ENCODE measurements at places on chromosomes 7 and 10.

DNA sequence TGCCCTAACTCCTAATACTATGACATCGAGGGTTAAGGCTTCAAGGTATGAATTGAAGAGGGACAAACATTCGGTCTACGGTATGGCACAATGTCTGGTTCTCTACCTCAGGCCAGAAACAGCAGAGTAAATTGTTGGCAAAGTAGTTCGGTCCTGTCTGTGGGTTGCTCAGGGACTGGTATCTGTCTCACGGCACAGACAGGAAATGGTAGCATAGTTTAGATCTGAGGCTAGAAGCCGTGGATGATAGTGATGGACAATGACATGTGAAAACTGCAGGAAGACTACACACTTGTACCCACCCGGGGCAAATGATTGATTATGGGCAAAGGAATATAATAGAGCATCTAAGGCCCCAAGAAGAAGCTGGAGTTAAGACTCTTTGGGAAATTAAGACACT lies 106.2 kb downstream of the TWIST1 start:
- no peak overlapping the region for H3K27ac ChIP-seq
- no peaks in the 10 kb centered on the region for H3K36me3 ChIP-seq
- DNase-seq, result no peak
- H3K4me1 ChIP-seq, result no peaks in the 10 kb centered on the region
- H3K4me3 ChIP-seq, result no peak overlapping the region

- no peaks in the 10 kb centered on the region for H3K36me3 ChIP-seq
- no peak for DNase-seq
- H3K27ac ChIP-seq, result no peak overlapping the region
- no peaks in the 10 kb centered on the region for H3K27me3 ChIP-seq
- H3K4me1 ChIP-seq, result no peaks in the 10 kb centered on the region
- H3K4me3 ChIP-seq, result no peak overlapping the region
Measured at GRCh38 chr10:130834170-130834569, 477.4 kb downstream of the TCERG1L start.

DNA sequence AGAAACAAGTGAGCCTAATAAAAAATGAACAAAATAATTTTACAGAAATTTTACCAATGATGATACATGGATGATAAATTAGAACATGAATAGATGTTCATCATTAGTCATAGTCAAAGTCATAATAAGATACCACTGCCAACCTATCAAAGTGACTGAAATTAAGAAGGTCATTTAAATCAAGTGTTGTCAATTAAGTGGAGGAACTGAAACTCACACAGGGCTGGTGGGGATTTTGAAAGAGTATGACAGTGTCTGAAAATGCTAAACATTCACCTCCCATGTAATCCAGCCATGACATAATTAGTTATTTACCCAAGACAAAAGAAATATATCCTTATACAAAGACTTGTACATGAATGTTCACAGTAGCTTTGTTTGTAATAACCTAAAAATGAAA lies 57.1 kb upstream of the DYNC1I1 start:
- no peaks in the 10 kb centered on the region for H3K4me1 ChIP-seq
- DNase-seq, result no peak
- peaks cover 2% of the 10 kb centered on the region for H3K27me3 ChIP-seq
- H3K4me3 ChIP-seq, result no peak overlapping the region
- H3K36me3 ChIP-seq, result no peaks in the 10 kb centered on the region
- no peak overlapping the region for H3K27ac ChIP-seq

- DNase-seq, result peak; percentile 74
- peaks cover 33% of the 10 kb centered on the region for H3K4me1 ChIP-seq
- peaks cover 7% of the 10 kb centered on the region for H3K27me3 ChIP-seq
- H3K4me3 ChIP-seq, result peak overlapping the region; percentile 12
Measured at GRCh38 chr10:80855348-80855971, 317.8 kb downstream of the SH2D4B start.

GRCh38 chr10:80684259-80684658 lies 146.6 kb downstream of the SH2D4B start:
- H3K4me1 ChIP-seq, result no peaks in the 10 kb centered on the region
- no peaks in the 10 kb centered on the region for H3K27me3 ChIP-seq
- H3K27ac ChIP-seq, result no peak overlapping the region
- H3K4me3 ChIP-seq, result no peak overlapping the region

DNA sequence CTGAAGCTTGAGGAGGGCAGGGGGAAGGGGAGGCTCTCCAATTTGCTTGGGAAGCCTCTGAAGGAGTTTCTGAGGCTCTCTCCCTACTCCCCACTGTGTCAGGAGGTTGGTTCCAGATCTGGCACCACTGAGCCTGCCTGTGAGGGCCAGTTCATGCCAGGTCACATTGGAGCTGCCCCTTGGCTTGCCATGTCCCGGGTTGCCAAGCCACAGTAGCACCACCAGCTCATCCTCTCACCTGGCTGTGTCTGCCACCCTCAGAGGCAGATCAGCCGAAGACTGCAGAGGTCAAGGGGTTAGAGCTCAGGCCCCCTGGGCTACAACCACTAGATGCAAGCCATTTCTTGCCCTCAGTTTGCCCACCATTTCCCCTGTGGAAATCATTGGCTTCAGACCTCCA lies 3.1 kb downstream of the C10orf71 start:
- no peak for DNase-seq
- no peak overlapping the region for H3K4me3 ChIP-seq
- H3K27me3 ChIP-seq, result peaks cover 8% of the 10 kb centered on the region
- H3K4me1 ChIP-seq, result peaks cover 35% of the 10 kb centered on the region
- H3K36me3 ChIP-seq, result no peaks in the 10 kb centered on the region

GRCh38 chr7:138776166-138776833 lies 21.5 kb upstream of the TMEM213 start:
- no peaks in the 10 kb centered on the region for H3K36me3 ChIP-seq
- peaks cover 3% of the 10 kb centered on the region for H3K27me3 ChIP-seq
- H3K27ac ChIP-seq, result no peak overlapping the region
- no peaks in the 10 kb centered on the region for H3K4me1 ChIP-seq
- no peak overlapping the region for H3K4me3 ChIP-seq
- DNase-seq, result no peak

DNA sequence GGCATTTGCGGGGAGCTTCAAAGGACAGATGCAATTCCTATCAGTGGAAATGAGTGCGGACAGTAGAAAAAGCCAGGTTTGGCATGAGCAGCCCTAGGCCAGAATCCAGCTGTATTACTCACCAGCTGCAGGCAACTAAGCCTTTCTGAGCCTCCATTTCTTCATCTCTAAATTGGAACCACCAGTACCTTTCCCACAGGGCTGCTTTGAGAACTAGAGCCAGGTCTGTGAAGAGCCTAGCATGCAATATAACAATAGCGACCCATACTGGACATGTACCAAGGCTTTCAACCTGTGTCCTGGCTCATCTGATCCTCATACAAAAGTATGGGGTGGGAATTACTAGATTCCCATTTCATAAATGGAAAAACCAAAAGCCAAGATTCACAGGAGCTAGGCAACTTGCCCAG lies 101.0 kb downstream of the GSAP start:
- no peak overlapping the region for H3K4me3 ChIP-seq
- H3K27me3 ChIP-seq, result no peaks in the 10 kb centered on the region
- peaks cover 7% of the 10 kb centered on the region for H3K4me1 ChIP-seq
- DNase-seq, result no peak
- no peaks in the 10 kb centered on the region for H3K36me3 ChIP-seq

DNA sequence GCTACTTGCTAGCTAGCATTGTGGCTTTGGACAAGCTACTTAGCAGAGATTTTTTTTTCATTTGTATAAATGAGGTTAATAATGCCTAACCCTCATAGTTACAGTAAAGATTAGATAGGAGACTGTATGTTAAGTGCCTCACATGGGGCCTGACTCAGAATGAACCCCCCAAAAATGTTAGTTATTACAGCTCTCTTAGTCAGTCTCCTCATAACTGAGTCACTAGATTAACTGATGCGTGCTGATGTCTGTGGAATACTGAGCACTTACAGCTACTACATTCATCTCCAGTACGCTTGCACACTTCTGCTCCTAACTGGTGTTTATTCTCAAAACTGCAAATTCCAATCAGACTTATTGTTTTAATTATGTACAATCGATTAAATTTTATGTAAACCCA lies 315.3 kb downstream of the SNX13 start:
- peaks cover 10% of the 10 kb centered on the region for H3K4me1 ChIP-seq
- peaks cover 2% of the 10 kb centered on the region for H3K27me3 ChIP-seq
- no peak for DNase-seq

- no peak overlapping the region for H3K27ac ChIP-seq
- peak; percentile 23 for DNase-seq
- peaks cover 58% of the 10 kb centered on the region for H3K36me3 ChIP-seq
Measured at GRCh38 chr7:111796671-111797070, 234.4 kb upstream of the IMMP2L start.

DNA sequence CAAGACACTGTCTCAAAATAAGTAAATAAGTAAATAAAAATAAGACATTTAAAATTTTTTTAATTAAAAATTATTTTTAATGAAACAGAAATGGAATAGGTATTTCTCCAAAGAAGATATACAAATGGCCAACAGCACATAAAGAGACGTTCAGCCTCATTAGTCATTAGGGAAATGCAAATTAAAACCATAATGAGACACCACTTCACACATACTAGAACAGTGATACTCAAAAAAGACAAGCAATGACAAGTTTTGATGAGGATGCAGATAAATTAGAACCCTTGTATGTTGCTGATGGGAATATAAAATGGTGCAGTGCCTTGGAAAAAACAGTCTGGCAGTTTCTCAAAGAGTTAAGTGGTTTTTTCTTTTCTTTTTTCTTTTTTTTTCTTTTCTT lies 26.5 kb upstream of the C10orf67 start:
- no peaks in the 10 kb centered on the region for H3K36me3 ChIP-seq
- no peaks in the 10 kb centered on the region for H3K4me1 ChIP-seq
- no peak overlapping the region for H3K4me3 ChIP-seq
- peaks cover 3% of the 10 kb centered on the region for H3K27me3 ChIP-seq

DNA sequence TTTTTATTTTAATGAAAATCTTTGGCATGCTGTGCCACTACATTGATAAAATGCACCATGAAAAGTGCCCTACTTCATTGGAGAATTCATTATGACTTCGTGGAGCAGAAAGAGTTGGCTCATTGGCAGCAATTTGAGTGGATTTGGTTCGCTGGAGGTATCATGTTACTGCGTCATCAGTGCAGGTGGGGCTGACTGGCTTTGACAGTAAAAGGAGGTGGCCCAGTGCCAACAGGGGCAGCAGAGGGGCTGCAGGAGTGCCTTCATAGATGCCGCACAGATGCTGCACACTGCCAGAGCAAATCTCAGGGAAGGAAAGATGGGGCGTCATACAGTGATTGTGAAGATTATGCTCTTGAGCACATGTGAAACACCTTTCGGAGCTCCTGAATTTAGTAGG lies 22.2 kb downstream of the FZD1 start:
- H3K4me3 ChIP-seq, result no peak overlapping the region
- no peaks in the 10 kb centered on the region for H3K36me3 ChIP-seq
- H3K27me3 ChIP-seq, result peaks cover 2% of the 10 kb centered on the region
- H3K4me1 ChIP-seq, result peaks cover 12% of the 10 kb centered on the region
- H3K27ac ChIP-seq, result no peak overlapping the region
- no peak for DNase-seq

- no peaks in the 10 kb centered on the region for H3K36me3 ChIP-seq
- H3K4me1 ChIP-seq, result peaks cover 3% of the 10 kb centered on the region
- no peak overlapping the region for H3K27ac ChIP-seq
- H3K27me3 ChIP-seq, result no peaks in the 10 kb centered on the region
- DNase-seq, result no peak
Measured at GRCh38 chr7:95820778-95821177, 48.4 kb downstream of the DYNC1I1 start.

- no peak overlapping the region for H3K27ac ChIP-seq
- DNase-seq, result no peak
- H3K4me3 ChIP-seq, result no peak overlapping the region
- H3K36me3 ChIP-seq, result no peaks in the 10 kb centered on the region
- H3K27me3 ChIP-seq, result no peaks in the 10 kb centered on the region
Measured at GRCh38 chr7:76069238-76069638, 21.3 kb downstream of the MDH2 start.

DNA sequence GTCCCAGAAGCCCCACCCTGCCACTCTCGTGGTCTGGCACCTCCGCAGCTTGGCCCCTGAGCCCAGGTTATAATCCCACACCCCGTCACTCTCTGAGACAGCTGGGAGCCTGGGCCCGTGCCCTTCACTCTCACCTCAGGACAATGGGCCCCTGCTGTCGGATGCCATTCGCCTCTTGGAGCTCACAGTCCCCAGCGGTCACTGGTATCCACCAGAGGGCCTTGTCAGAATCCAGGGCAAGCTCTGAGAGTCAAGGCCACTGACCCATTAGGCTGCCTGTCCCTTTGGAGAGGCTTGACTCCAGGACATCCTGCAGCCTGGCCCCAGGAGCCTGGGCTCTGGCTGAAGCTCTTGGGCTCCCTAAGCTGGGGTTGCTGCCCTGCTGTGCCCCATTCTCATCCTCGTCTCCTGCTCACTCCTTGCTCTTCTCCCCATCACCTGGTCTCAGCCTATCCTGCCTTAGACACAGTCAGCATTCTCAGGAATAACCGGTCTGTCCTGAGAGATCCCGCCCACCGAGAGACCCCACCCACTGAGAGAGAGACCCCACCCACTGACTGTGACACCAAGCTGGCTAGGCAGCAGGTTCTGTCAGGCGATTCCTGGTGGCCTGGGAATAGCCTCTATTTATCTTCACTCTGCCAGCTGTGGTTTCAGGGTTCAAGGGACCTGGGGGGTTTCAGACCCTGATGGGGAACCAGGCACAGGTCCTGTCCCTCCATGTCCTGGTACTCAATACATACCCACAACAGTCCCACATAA lies 27.7 kb downstream of the CPXM2 start:
- DNase-seq, result no peak
- peaks cover 5% of the 10 kb centered on the region for H3K4me1 ChIP-seq
- H3K27ac ChIP-seq, result no peak overlapping the region
- no peak overlapping the region for H3K4me3 ChIP-seq
- no peaks in the 10 kb centered on the region for H3K36me3 ChIP-seq

GRCh38 chr10:116838143-116838725 lies 11.1 kb upstream of the ENO4 start:
- H3K4me3 ChIP-seq, result no peak overlapping the region
- peaks cover 6% of the 10 kb centered on the region for H3K4me1 ChIP-seq
- no peak overlapping the region for H3K27ac ChIP-seq
- no peaks in the 10 kb centered on the region for H3K36me3 ChIP-seq

- no peak overlapping the region for H3K27ac ChIP-seq
- no peak for DNase-seq
- no peak overlapping the region for H3K4me3 ChIP-seq
- H3K36me3 ChIP-seq, result no peaks in the 10 kb centered on the region
Measured at GRCh38 chr10:77162697-77163096, 474.9 kb downstream of the KCNMA1 start.

DNA sequence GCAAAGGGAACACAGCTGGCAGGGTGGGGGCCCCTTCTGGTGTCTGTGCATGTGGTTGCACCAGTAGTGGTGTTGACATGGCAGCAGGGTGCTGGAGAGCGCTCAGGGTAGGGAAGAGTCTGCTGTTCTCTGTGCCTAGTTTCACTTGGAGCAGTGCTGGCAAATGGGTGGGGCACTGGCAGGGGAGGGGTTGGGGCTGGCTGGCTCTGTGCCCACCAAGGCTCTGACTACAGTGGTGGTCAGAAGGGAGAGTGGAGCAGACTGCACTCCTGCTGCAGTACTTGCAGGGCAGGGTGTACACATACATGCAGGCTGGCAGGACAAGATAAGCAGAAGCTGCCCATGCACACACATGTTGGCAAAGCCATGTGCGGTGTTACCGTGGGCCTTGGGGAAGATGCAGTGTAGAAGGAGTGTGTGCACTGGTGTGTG lies 18.2 kb downstream of the FAM25A start:
- no peak for DNase-seq
- no peak overlapping the region for H3K27ac ChIP-seq
- H3K4me1 ChIP-seq, result no peaks in the 10 kb centered on the region
- H3K36me3 ChIP-seq, result no peaks in the 10 kb centered on the region
